PC-9 (cell line): ENCODE measurements at places on chromosomes 4 and X.

- no peak for DNase-seq
Observed at GRCh38 chr4:184355111-184355604, 119.2 kb downstream of the IRF2 start.

DNA sequence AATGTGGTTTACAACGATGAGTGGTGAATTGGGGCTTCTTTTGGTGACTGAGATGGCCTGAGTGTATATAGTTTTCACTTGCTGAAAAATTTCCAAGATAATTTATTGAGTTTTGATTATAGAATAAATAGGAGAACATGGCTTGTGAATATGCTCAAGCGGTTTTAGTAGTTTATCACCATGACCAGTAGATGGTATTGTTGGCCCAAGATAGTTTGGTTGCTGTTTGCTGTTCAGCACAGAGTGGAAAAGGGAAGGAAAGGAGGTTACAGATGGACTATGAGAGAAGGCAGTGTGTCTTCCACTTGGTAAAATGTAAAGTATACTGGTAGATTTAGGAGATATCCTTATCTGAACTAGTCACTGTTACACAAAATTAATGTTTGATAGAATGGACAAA lies 55.8 kb upstream of the POU4F2 start:
- no peak for DNase-seq

DNA sequence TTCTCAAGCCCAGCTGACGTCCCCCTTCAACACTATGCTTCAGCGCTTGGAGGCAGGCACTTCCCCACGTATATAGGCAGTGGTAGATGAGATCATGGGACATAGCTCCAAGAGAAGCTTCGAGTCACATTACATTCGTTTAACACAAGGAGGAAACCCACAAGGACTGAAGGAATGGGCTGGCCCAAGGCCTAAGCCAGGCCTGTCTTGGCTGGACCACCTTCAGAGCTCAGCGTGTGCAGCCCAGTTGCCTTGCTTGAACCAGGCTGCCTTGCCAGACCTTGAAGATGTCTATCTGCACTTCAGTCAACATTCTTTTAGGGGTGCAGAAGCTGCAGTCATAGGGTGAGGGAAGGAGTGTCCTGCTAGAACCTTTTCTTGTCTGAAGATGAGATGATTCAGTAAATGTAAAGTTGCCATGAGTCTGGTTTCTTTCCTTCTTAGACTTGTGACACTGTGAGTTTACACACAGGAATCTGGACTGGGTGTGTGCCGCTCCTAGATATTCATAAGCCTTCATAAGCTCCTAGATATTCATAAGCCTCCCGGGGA lies 144.1 kb upstream of the RBPJ start:
- DNase-seq = no peak

- no peak for DNase-seq
Observed at GRCh38 chr4:76582817-76583087, 147.7 kb downstream of the SHROOM3 start.

- DNase-seq = no peak
Observed at GRCh38 chr4:155735496-155735895, 23.3 kb upstream of the GUCY1B1 start.

DNA sequence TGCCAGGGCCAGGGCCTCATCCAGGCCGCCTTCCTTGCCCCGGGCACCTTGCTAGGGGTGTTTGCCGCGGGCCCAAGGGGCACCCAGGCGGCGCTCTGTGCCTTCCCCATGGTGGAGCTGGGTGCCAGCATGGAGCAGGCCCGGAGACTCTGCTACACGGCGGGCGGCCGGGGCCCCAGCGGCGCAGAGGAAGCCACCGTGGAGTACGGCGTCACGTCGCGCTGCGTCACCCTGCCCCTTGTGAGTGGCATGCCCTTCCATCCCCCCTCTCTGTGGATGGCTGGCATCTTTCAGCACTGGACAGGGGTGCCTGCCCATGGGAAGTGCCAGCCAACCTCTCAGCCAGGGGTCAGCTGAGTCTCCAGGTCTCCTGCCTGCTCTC lies 3.6 kb downstream of the PLXNB3 start:
- DNase-seq = no peak

DNA sequence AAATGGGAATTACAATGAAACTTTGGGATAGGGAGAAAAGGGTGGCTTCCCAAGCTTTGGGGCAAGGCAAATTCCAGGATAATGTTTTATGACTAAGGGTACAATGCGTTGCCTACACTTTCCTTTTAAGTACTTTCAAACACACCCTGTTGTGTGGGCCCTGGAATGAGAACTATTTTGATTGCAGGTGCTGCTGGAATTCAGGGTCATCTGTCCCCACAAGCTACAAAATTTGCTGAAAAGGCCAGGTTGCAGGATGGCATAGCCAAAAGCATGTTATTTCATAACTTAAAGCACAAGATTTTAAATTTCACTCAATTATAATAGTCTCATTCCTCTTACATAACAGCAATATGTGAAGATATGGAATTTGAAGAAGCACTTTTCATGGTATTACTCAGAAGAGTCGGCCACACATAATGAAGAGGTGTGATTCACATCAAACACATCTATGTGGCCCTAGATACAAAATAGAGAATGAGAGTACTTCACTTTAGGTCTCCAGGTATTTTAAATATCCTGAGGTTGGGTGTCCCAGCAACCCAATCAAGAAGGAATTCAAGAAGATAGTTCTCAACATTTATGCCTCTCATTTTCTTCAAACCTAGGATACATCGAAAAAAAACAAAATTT lies 89.3 kb downstream of the APBB2 start:
- peak; percentile 44 for DNase-seq

DNA sequence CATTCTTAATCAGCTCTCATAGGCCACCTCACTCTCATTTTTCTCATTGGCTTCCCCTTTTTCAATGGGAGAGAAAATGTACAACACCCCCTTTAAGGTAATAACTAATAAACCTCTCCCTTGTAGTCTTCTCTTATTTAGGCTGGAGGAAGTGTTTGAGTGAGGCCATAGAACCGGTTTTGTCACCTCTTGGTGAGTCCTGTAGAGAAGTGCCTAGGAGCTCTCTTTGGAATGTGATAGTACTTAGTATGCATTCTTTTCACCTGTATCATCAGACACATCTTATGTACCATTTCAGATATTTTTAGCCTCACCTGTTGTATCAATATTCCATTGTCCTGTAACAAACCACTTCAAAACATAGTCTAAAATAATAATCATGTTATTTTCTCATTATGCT lies 3.5 kb upstream of the TAB3 start:
- DNase-seq = peak; percentile 95

- DNase-seq = no peak
Observed at GRCh38 chr4:115229873-115230272, 116.5 kb upstream of the NDST4 start.

DNA sequence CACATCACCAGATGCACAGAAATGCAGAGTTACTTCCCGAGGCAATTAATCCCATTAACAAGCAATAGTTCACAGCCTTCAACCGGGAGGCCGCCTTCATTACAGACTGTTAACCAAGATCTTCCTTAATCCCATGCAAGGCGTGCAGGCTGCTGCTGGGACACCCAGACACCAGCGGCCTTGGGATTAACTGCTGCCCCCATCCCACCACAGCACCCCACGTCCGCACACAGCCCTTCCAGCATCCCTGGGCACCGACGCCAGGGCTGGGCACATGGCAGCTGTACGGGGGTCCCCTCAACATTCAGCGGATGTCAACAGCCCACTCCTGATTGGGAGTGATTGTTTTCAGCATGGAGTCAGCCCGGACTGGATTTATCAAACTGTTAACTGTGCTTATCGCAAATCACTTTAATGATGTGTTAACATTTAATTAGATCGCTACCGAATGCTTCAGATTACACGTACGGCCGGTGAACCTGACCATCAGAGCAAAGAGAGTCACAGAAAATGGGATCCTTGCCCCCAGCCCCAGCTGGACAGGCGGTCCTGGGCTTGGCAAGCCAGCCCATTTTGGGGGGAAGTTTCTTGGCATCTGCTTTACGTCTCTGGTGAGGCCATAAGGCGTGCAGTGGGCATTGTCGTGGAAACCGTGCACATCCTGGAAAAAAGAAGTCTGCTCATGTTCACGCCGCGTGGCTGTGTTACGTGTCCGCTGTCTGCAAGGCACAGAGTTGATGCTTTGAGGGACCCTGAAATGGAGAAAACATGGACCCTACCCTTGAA lies 126.4 kb downstream of the HMX1 start:
- no peak for DNase-seq

DNA sequence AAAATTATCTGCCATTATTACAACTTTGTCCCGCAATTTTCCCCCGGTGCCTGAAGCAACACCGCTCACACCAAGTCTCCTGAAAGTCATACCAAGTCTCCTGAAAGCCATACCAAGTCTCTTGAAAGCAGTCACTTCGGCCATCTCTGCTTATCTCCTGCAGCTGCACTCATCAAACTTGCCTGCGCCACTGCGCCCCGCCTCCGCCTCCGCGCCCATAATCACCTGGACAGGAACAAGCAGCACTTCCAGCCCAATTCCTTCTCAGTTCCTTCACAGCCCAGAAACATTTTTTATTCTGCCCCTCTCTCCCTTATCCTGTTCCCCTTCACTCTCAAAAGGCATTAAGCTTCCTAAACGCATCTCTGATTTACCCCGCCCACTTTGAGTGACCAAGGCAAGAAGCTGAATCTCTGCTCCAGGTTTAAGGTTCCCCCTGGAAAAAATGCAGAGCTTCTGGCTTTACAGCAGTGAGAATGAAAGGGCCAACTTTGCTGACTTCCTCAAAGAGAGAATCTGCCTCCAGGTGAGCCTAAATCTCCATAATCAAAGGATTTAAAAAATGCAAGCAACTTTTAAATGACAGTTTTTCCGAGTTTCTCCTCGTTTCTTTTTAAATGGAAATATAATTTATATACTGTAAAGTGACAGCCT lies 7.7 kb downstream of the GPR50 start:
- no peak for DNase-seq

- no peak for DNase-seq
Observed at GRCh38 chr4:676871-677235, 2.5 kb downstream of the MYL5 start.
